ENCODE measurements at places on chromosomes 1 and 21.

DNA sequence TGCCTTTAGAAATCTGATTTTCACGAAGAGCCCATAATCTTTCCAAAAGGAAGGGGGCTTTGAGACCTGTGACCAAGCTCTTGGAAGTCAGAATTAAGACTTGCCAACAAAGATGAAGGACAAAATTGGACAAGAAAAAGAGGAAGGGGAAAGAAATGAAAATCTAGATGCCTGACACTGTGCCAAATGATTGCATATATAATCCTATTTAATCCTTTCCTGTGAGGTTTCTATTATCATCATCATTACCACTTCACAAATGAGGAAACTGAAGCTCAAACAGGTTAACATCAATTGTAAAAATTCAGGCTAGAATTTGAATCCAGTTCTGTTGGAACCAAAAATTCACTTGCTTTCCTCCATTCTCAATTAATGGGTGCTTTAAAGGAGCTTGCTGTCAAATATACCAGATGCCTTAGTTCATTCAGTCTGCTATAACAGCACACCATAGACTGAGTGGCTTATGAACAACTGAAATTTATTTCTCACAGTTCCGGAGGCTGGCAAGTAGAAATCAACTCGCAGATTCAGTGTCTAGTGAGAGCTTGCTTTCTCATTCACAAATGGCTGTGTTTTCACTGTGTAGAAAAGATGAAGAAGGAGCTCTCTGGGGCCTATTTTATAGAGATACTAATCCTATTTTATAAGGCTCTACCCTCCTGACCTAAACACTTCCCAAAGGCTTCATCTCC, 197.5 kb upstream of the ST6GALNAC5 start:
- DNase-seq, result no peak

- DNase-seq, result no peak
These were observed 30.4 kb downstream of the VAV3 start for GRCh38 chr1:107934578-107934977.

GRCh38 chr1:240170266-240170665, 78.6 kb downstream of the FMN2 start:
- DNase-seq, result no peak

GRCh38 chr1:19424651-19425570, 60.4 kb downstream of the CAPZB start:
- DNase-seq, result no peak

DNA sequence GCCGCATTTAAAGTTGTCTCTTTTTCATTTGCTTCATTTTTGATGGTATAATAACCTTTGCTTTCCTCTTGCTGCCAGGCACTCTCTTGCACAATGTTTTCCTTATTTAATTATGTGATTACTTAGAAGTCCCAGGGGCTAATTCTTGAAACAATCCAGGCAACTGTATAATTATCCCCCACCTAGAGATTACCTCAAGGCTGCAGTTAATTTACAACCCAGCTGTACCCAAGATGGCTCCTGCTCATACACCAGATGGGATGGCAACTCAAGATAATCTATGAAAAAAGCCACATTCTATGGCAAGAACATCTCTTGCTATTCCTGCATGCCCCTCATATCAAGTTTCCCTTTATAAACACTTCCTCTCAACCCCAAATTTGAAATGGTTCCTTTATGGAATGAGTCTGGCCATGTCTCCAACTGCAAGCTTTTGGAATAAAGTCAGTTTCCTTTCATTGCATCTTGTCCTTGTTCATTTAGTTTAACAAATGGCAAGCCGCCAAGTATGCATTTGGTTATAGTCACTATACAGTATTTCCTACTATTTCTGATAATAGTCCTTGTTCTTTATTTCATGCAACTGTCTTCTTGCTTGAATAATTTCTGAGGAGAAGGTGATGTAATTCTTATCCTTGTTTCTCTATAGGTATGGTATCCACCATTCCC, 1042.6 kb downstream of the PLA2G4A start:
- DNase-seq, result no peak

DNA sequence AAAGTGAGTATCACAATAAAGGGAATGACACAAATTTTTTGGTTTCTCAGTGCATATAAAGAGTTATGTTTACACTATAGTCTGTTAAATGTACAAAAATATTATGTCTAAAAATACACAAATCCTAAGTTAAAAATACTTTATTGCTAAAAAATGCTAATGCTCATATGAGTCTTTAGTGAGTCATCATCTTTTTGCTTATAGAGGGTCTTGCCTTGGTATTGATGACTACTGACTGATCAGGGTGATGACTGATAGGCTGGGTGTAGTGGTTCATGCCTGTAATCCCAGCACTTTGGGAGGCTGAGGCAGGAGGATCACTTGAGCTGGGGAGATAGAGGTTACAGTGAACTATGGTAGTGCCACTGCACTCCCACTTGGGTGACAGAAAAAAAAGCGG, 12.9 kb upstream of the NUF2 start:
- DNase-seq, result no peak

- peak; percentile 48 for DNase-seq
These were observed 274.4 kb upstream of the FMN2 start for GRCh38 chr1:239817276-239817675.

- DNase-seq, result no peak
These were observed 40.3 kb upstream of the CCDC190 start for GRCh38 chr1:162901243-162901642.

- DNase-seq, result no peak
These were observed at the start of gene TAS1R3 for GRCh38 chr1:1331068-1331965. Gene TAS1R3, plus strand, starts transcription at chr1:1331280. Its CDS starts 66 bp downstream, at chr1:1331346.

DNA sequence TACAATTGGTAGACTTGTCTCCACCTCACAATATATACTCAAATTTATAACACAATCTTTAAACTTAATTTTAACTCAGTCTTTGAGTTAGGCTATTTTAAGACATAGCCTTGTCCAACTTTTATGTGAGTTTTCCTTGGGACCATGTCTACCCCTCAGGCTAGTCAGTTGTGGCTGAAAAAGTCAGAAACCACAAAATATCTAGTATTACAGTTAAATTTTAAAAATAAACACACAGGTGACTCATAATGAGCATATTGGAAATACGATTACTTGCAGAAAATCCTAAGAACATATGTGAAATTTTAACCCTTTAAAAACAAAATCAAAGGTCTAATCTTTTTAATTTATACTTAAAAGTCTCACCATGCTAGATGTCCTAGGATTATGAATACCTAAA, 4.8 kb upstream of the ASB17 start:
- no peak for DNase-seq

GRCh38 chr1:186927884-186928283, 99.1 kb downstream of the PLA2G4A start:
- no peak for DNase-seq

DNA sequence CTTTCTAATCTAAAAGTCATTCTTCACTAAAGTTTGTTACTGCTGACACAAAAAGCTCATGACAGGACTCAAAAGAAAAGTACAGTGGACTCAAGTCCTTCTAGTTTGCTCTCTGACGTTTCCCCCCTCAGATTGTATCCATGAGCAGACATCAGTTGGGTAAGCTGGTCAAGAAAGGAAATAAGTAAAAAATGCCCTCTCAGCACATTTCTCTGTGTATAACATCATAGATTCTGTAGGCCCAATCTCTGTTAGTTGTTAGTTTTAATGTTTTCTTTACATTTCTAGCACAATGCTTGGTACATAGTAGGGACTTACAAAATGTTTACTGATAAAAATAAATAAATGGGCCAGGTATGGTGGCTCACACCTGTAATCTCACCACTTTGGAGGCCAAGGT, 96.8 kb downstream of the NR5A2 start:
- no peak for DNase-seq

GRCh38 chr1:234691567-234691966, 81.6 kb upstream of the IRF2BP2 start:
- no peak for DNase-seq

DNA sequence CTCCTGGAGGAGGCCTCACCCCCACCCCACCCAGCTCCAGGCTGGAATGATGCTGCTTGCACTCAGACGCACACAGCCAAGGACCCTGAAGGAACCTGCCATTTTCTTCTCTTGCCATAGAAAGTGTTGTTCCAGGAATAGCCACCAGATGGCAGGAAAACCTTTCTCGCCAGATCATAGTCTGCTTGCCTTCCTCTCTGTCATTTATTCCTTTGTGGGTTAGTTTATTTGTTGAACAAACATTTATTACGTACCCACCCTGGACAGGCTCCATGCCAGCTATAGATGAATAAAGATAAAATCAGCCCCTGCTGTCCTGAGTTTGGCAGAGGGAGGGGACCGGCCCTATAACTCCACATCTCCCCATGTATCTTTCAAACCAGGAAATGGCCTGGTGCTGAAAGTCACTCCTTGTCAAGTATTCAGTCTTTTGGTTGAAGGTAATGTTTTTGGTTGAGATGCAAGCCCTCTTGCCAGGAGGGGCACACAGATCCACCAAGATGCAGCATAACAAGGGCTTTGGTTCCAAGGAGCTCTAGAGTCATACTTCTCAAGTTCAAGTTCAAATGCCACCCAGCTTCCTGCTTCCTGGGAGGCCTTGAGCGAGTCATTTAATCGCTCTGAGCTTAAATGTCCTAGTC, 7.0 kb upstream of the KCNC4 start:
- DNase-seq, result peak; percentile 82

GRCh38 chr1:93652323-93652949, 29.2 kb downstream of the BCAR3 start:
- no peak for DNase-seq

GRCh38 chr1:2134621-2135307, 59.8 kb downstream of the FAAP20 start:
- no peak for DNase-seq

GRCh38 chr1:145425436-145426029, at the start of gene NBPF20:
Gene NBPF20, minus strand, starts transcription at chr1:145425603. Its CDS starts 20,331 bp downstream, at chr1:145405272.
- peak; percentile 88 for DNase-seq

- peak; percentile 85 for DNase-seq
These were observed 17.9 kb downstream of the CSRP1 start for GRCh38 chr1:201488830-201489589.

- no peak for DNase-seq
These were observed 1983.6 kb downstream of the NCAM2 start for GRCh38 chr21:22981819-22982218.

DNA sequence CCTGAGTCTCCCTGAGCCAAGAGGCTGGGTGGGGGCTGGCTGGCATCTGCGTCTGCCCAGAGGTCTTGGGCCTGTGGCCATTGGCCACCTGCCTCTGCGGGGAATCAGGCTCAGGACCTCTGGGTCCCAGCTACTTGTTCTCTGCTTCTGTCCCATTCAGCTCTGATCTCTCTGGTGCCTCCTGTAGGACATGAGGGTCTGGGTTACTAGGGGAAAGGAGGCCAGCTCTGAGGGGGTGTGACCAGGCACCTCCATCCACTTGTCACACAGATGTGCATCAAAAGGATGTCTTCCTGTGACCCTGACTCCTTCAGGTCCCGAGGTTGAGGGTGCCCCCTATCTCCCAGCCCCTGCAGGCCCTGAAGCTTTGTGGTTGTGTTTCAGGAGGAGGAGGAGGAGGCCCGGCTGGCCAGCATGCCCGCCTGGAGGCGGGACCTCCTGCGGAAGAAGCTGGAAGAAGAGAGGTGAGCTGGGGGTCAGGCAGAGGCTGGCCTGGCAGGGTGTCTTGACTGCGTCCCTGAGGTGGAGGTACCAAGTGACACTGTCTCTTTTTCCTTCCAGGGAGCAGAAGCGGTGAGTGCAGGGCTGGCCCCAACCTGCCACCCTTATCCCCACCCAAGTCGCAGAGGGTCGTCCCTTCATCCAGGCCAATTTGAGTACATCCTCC, 9.0 kb downstream of the TNFRSF25 start:
- no peak for DNase-seq

GRCh38 chr1:221781102-221781755, 39.3 kb upstream of the DUSP10 start:
- peak; percentile 84 for DNase-seq

- DNase-seq, result no peak
These were observed 52.7 kb upstream of the EIF4G3 start for GRCh38 chr1:21229246-21230000.

DNA sequence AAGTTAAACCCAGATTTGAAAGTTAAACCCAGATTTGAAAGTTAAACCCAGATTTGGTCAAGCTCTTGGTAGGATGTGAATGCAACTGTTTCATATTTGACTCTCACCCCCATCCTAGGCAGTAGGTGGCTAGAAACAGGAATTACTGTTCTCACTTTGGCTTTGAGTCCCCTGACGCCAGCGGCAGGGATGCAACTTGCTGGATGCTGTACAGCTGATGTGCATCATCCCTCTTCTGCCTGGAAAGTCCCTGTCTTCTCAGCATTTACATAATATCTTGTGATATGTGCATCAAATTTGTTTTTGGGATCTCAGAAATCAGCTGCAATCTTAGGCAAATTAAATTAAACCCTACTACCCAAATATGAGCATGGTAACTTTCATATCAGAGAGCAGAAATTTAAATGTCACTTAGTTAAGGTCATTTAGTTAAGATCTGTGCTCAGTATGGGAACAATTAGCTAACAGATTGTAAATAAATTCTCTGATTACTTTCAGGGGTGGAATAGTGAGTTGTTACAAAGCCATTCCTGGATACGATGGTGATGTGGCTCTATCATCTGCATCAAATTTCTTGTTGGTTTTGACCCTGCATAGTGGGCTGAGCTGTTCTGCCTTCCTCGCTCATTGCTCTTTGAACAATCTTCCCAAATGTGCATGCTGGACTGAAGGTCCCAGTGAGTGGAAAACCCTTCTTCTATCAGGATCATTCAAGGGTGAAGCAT, 6.8 kb upstream of the HAO2 start:
- no peak for DNase-seq

DNA sequence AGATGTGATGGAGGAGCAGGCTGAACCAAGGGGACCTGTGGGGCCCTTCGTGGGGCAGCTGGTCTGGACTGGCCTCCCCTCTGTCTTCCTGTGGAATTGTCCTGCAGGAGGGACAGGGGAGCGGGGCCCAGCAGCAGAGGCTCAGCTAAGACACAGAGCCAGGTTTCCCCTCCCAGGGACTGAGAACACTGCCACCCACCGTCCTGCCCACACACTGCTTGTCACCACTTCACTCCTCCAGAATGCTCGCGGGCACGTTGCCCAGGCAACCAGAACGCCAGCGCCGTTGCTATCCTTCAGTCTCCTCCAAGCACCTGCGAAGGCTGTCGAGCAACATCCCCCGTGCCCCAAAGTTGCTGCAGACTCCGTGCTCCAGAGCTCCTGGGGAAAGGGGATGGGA, 46.4 kb downstream of the AJAP1 start:
- no peak for DNase-seq

DNA sequence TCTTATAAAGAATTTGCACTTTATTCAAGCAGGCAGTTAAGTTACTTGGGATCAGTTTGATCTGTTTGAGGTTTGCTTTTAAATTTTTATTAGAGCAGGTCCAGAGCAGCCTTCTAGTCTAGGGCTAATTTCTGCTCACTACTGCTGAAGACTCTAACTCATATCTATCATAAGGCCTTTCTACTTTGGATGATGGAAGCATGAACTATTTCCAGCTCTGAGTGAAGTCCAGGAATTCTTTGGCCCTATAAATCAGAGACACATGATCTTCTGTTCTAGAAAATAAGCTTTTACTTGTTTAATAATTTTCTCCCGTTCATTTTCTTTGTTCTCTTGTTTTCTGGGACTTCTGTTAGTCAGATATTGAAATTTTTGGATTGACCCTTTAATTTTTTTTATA, 14.7 kb downstream of the NIBAN1 start:
- DNase-seq, result no peak

- no peak for DNase-seq
These were observed 1.2 kb upstream of the HIVEP3 start for GRCh38 chr1:41919764-41920397.

- DNase-seq, result no peak
These were observed 105.0 kb downstream of the BRINP2 start for GRCh38 chr1:177275736-177276135.

- no peak for DNase-seq
These were observed 31.9 kb downstream of the RUSC1 start for GRCh38 chr1:155352631-155353030.

GRCh38 chr1:173768206-173768605, 53.4 kb downstream of the KLHL20 start:
- no peak for DNase-seq

- no peak for DNase-seq
These were observed 106.4 kb downstream of the CRB1 start for GRCh38 chr1:197374428-197374827.
